ENCODE measurements at places on chromosomes 6 and 20. TPM values are rescaled to one million over a fixed set of nuclear protein-coding genes. Genes with fewer than 3 reads are reported as not detected.
A peak's percentile ranks its signal among the peaks of the same experiment; 100 is the strongest.

- no peak for DNase-seq
Observed at GRCh38 chr6:161085246-161085645, 93.7 kb downstream of the MAP3K4 start.

GRCh38 chr6:110239526-110240274 lies 59.5 kb downstream of the CDC40 start:
- DNase-seq, result no peak

- peak; percentile 63 for DNase-seq
Observed at GRCh38 chr6:41100871-41101287, 28.1 kb downstream of the NFYA start.

- no peak for DNase-seq
Observed at GRCh38 chr20:24752612-24753011, 196.5 kb upstream of the CST7 start.

DNA sequence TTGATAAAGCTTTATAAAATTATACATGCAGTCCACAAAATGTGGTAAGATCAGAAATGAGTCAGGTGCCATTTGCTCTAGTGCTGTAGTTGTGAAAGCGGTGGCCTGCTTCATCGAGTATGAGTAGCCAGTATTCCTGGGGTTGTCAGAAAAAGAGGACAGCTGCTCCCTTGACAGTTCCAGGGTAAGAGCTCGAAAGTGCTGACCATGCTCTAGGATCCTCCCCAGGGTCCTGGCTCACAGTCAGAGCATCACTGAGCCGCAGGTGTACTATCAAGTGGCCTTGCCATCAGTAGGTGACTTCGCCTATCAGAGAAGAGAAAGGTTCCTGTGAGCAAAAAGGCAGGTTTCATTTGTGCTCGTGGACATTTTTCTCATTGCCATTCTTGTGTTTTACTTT lies 3.6 kb downstream of the BTBD3 start:
- no peak for DNase-seq

DNA sequence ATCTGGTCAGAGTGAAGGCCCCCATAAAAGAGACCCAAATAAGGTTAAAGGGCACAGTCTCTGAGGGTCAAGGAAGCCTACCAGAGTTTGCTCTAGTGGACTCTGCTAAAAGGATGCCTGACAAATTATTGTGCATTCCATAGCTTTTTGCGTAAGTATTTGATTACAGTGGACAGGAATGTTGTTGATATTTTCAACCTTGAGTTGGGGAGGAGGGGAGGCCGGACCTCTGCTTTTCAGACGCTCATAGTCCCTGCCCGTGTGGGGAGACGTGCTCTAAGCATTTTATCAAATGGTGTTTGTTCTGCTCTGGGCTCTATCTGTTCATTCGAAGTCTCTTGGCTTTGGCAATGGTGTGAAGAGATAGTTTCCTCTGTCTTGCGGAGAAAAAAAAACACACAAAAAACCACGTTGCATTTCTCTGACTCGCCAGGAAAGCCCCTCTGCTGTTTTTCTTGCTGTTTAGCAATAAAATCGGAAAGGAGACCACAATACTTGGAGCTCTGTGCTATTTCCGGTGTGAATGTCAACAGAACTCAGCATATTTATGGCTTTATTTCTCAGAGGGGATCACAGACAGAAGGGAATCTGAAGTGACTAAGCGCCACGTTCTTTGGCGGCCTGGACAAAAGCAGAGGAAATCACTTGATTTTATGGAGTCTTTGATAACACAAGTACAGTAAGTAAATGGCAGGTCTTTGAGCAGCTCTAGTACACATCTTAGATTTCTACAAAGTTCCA lies 159.8 kb downstream of the ZFP64 start:
- no peak for DNase-seq

GRCh38 chr6:36160147-36160760 lies 29.9 kb downstream of the MAPK13 start:
- no peak for DNase-seq

GRCh38 chr6:162085561-162085960 lies 642.0 kb downstream of the PRKN start:
- no peak for DNase-seq

Gene PARD6B
- total RNA-seq, result 5.6 TPM

Gene TRIM10
- total RNA-seq, result not detected

Gene EIF6
- 36.5 TPM for total RNA-seq

Gene WFDC10B
- total RNA-seq, result not detected

Gene DIDO1
- total RNA-seq, result 33.5 TPM

Gene NKX2-4
- total RNA-seq, result not detected

Gene SPEF1
- 0.14 TPM for total RNA-seq
